ENCODE measurements at places on chromosomes 16 and 17.
A peak's percentile ranks its signal among the peaks of the same experiment; 100 is the strongest.

DNA sequence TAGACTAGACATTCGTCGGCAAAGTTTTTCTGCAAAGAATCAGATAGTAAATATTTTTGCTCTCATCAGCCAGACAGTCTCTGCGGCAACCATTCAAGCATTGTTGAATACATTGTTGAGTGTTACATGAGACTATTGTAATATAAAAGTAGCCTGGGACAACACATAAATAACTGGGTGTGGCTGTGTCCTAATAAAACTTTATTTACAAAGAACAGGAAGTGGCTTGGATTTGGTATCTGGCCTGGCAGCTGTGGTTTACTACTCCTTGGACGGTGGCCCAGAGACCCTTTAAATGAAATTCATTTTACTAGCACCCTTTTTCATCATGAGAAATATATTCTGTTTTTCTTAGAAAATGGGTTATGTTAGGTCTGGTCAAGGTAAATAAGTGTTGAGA is 297.2 kb downstream of the WWOX start:
- DNase-seq = no peak

- DNase-seq = no peak
Observed at GRCh38 chr17:30831257-30831656, 509 bp upstream of the ATAD5 start.

- no peak for DNase-seq
Observed at GRCh38 chr16:3084491-3084890, 14.6 kb downstream of the ZSCAN10 start.

GRCh38 chr16:88387180-88387765 is 4.5 kb downstream of the ZNF469 start:
- no peak for DNase-seq

DNA sequence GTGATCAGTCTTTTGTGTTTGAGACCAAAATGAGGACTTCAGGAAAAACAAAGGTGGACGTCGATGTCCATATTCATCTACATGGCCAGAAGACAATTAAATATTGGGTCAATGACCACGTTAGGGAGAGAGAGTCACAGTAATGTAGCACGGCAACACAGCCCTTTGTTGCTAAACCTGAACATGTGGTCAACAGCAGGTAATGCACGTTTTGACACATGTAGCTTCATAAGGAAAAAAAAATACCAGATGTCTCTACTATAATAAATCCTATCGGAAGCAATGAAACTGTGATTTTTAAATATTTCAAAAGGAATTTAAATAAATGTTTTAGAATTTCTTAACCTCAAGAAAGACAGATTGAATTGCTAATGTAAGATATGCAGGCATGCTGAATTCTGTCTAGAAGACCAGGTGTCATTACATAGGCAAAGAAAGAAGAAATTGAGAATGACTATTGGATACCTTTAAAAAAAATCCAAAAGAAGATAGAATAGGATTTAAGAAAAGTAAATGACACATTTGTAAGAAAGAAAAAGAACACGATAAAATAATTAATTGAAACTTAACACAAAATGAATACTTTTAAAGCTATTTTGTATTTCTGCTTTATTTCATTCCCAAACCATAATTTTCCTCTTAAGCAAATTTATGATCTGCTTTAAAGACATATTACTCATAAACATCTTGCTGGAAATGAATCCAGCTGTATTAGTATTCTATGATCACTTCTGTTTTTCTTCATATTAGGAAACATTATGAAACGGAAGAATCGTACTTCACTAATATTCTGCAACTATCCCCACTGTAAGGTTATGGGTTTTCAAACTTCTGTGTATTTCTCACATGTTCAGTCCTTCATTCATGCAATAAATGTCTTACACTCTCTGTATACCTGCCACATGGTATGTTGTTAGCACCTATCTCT is 30.1 kb downstream of the ABCA8 start:
- no peak for DNase-seq

DNA sequence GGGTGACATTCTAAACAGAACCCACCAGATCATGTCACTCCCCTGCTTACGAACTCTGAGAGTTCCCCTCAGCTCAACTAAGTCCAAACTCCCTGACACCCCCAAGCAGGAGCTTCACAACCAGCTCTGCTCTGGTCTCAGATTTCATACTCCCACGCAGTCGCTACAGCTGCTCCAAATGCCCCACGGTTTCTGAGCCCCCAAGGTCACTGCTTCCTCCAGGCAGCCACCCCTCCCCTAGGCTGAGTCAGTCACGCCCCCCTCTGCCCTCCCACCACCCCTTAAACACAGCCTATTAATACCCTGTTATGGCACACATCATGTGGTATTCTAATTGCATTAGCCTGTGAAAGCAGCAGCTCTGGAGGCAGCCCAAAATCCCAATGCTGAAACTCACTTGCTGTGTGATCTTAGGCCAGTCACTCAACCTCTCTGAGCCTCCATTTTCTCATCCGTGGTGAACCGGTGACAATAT is 51.5 kb downstream of the GSG1L start:
- DNase-seq = no peak

GRCh38 chr17:15185625-15185991 is 79.5 kb downstream of the PMP22 start:
- DNase-seq = no peak

DNA sequence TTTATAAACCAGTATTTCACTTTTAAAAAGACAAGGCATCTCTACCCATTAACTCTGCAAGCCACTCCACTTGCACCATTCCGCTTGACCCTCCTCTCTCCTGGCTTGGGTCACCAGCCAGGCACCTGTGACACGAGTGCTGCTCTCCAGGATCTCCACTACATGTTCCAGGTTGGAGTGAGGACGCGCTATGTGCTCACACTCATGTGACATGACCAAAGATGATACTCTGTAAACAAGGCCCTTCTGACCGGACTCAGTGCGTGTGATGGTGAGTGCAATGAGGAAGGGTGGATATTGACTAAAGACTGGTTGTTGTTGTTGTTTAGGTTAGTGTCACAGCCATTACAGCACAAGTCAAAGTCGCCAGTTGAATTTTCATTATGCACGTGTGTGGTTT is 192.7 kb downstream of the MRTFB start:
- no peak for DNase-seq

GRCh38 chr17:64255764-64256163 is 7.3 kb downstream of the TEX2 start:
- DNase-seq = no peak

GRCh38 chr17:75473246-75473645 is 16.8 kb downstream of the TMEM94 start:
- DNase-seq = no peak

- no peak for DNase-seq
Observed at GRCh38 chr17:79650861-79651260, 40.0 kb upstream of the RBFOX3 start.

GRCh38 chr17:65559804-65560627 is 1.4 kb downstream of the AXIN2 start:
- no peak for DNase-seq

GRCh38 chr16:57627184-57627871 is 1.1 kb upstream of the ADGRG1 start:
- no peak for DNase-seq

- DNase-seq = no peak
Observed at GRCh38 chr17:15403276-15403939, 62.0 kb upstream of the TEKT3 start.

GRCh38 chr16:15418206-15418605 is 16.2 kb upstream of the BMERB1 start:
- no peak for DNase-seq

GRCh38 chr17:38620551-38621277 is 15.0 kb upstream of the SRCIN1 start:
- no peak for DNase-seq

DNA sequence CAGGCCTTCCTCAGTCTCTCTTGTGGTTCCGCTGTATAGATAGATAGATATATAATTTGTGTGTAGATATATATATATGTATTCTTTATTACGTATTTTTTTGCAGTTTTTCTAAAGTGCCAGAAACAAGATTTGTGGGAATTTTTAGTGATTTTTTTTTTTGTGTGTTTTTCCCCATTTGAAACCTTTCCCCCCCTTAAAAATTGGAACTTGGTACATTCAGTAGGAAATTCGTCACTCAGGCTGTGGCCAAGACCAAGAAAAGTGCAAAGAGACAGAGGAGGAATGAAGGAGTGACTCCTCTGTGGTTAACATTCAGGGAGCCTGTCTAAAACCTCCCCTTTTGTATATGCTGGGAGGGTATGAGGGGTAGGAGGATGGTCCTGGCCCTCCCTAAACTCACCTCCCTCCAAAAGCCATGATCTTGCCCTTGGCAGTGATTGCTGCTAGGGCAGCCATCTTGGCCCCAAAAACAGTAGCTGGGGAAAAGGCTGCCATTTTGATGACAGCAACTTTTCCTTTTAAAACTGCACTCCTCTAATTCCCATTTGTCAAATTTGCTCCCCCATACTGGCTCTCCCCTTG is 15.2 kb downstream of the CHRNB1 start:
- DNase-seq = no peak

DNA sequence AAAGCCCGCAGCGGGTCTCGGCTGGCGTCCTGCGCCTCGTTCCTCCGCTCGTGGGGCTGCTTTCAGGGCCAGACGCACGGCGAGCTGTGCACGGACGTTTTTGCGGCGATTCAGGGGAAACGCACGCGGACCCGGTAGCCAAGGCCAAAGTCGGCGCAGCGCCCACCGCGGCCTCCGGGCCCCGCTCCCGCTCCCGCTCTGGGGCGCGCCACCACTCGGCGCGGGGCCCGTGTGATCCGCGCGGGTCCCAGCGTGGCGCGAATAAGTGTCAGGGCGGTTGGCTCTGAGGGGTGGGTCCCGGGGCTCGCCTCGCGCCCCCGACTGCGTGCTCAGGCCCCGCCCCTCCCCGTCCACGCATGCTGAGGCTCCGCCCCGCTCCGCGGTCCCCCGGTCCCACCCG is 694 bp upstream of the TBCD start:
- no peak for DNase-seq

DNA sequence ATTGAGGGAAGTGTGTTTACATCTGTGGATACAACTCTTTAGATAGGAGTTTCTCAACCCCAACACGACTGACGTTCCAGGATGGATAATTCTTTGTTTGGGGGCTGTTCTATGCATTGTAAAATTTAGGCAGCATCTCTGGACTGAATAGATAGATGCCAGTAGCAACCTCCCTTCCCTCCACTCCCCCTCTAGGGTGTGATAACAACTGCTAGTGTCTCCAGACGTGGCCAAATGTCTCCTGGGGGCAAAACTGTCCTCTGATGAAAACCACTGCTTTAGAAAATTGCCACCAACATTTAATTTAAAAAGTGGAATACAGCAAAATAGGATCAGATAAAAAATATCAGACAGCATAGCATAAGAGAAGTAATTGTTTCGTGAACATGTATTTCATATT is 79.9 kb downstream of the HS3ST3A1 start:
- DNase-seq = no peak

DNA sequence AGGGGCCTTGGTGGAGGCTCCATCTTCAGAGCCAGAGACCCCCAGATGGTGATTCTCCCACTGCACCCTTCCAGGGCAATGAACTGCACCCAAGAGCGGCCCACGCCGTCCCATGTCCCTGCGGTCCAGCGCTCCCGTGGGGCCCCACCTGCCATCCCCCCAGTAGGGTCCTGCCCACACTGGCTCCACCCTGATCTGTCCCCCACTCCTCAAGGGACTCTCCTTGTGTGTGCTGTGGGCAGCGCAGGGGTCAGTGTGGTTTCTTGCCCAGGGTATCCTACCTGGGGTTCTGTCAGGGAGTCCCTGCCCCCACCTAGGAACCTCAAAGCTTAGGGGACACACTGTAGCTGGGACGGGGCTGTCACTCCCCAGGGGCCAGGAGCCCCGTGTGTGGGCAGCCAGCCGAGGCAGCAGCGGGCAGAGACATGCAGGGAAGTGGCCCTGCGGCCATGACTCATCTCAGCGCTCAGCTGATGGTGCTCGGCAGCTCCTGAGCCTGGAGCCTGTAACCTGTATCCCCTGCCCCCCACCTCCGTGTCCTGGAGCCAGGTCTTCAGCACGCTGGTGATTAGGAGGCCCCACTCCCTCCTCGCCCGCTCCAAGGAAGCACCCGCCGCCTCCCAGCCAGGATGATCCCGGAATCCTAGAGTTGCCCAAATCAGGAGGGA is 35.7 kb upstream of the SSTR5 start:
- no peak for DNase-seq

- peak; percentile 57 for DNase-seq
Observed at GRCh38 chr17:32142038-32142856, at the start of gene RHOT1. RHOT1 (plus strand) TSS chr17:32142502; CDS start chr17:32142693, 191 bp downstream.

DNA sequence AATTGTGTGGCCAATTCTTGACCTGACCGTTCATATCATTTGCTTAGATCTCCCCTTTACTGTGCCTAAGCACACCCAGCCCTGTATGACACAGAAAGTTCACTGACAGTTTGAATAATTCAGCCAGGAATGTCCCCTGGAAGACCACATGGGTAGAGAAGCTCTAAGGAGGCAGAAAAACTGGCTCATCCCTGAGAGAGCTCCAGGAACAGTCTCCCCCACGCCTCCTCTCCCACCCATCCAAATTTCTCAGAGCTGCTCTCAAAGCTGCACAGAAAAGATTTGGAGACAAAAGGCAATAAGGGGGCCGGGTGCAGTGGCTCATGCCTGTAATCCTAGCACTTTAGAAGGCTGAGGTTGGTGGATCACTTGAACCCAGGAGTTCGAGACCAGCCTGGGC is 11.2 kb downstream of the PRAC1 start:
- no peak for DNase-seq

- DNase-seq = no peak
Observed at GRCh38 chr16:84600343-84601229, 17.3 kb downstream of the COTL1 start.

DNA sequence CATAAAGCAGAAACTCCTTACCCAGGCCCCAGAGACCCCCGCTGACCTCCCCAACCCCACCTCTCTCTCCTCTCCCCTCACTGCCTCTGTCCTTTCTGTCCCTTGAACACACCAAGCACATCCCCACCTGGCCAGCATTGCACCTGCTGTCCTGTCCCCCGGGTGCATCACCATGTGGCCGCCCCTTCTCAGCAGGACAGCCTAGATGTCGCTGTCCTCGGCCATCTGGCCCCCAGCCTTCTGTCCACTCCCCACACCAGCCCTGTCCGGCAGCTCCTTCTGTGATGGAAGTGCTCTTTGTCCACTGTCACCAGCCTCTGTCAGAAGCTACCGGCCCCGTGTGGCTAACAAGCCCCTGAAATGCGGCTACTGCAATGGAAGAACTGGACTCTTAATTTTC is 12.3 kb upstream of the MPRIP start:
- DNase-seq = no peak

DNA sequence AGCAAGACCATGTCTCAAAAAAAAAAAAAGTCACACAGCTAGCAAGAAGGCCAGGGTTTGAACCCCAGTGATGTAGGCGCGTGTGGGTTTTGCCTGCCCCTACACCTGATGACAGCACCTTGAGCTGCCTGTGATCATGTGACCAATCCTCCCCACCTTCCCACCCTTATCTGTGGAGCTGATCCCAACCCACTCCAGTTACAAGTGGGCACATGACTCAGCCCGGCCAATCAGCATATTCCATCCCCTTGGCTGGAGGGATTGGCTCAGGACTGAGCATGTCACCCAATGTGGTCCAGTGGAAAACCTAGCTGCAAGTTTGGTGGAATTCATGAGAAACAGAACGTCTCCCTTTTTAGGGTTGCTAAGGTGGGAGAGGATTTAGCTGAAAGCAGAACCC is 6.6 kb downstream of the TMEM114 start:
- DNase-seq = no peak
